ENCODE measurements at places on chromosomes 16 and 17.

DNA sequence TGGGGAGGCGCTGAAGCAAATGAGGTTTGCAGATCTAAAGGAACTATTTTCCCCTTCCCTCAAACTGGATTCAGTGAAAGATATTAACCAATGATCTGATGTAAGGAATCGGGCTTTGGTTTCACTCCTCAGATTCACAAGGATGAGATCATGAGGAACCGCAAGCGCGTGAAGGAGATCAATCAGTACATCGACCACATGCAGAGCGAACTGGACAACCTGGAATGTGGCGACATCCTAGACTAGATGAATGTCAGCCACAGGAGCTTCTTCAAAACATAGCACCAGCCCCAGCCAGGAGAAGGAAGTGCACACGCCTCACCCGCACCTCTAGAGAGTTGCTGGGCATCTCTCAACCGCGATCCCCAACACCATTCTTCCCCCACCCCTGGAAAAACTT, 22.5 kb downstream of the ATPAF2 start:
- DNase-seq: no peak

- no peak for DNase-seq
These were observed 742 bp upstream of the SLC16A13 start for GRCh38 chr17:7034955-7035590.

DNA sequence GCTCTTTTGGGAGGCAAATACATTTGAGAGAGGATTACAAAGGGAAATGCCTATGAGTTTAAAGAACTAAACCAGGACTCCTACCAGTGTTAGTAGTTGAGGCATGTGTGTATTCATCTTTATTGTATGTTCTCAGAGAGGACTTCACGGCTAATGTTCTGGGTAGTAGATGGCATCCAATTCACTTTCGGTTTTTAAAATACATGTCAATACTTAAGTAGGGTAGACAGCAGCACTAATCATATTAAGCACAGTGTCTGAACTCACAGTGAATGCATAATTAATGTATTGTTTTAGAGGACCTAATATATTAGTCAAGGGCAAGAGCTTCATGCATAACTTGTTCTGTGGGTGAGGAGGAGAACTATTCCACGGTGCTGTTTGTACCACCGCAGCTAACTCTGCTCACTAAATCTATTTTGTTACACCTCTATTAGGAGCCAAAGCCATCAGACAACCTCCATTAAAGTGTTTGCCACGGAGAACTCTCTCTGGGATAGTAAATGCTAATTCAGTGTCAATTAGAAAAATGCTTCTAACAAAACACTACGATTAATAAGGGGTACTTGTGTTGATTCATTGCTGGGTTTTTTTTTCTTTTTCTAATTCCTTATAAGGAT, 56.3 kb downstream of the COX10 start:
- DNase-seq: no peak

GRCh38 chr17:17783116-17783824, 53.5 kb downstream of the SREBF1 start:
- no peak for DNase-seq

DNA sequence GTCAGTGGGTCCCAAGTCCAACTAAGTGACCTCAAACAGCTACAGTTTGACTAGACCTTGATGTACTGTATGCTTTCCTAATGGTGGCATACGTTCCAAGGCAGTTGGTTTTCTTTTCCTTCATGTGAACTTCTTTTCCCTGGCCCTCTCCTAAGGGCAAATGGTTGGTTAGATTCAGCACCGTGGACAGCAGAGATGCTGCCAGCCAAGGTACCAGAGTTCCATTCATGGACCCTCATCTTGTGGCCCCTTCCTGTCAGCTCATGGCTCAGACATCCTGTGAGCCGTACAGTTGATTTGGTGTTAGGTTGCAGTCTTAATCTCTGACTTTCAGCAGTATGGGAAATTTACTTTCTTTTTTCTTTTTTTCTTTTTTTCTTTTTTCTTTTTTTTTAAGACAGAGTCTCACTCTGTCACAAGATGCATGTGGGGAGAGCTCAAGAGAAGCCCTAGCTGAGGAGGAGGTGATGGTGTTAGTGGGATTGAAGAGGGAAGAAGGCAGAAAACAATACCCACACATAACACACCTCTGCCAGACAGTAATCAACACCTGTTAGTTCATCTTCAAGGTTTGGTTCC, 122.4 kb downstream of the USP31 start:
- DNase-seq: peak; percentile 11

GRCh38 chr16:87342978-87343752, 26.0 kb upstream of the C16orf95 start:
- DNase-seq: no peak

DNA sequence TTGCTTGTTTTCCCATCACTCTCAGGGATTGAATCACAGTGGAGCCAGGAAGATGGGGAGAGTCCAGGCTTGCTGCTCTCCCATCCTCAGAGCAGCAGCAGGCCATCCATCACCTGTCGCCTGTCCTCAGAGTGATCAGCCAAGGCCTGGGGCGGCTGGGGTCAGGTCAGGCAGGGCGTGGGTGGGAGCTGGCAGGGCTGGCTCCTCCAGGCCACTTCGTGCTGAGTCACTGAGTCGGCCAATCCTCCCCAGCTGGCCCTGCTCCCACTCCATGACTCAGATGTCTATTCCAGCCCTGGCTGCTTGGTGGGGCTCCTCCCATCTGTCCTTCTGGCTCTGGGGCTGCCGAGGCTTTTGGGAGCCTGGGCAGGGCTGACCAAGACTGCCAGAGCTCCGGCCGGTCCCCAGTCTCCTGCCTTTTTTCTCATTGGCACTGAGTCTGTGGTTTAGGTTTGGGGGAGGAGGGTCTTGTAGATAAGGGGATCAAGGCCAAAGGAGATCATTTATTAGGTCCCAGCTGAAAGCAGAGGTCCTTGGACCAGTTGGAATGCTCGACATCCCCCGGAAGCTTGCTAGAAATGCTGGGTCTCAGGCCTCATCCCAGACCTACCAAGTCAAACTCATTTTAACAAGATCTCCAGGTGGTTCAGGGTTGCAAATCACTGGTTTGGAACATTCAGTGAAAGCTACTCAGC, 72.7 kb downstream of the ABCC1 start:
- DNase-seq: peak; percentile 95

DNA sequence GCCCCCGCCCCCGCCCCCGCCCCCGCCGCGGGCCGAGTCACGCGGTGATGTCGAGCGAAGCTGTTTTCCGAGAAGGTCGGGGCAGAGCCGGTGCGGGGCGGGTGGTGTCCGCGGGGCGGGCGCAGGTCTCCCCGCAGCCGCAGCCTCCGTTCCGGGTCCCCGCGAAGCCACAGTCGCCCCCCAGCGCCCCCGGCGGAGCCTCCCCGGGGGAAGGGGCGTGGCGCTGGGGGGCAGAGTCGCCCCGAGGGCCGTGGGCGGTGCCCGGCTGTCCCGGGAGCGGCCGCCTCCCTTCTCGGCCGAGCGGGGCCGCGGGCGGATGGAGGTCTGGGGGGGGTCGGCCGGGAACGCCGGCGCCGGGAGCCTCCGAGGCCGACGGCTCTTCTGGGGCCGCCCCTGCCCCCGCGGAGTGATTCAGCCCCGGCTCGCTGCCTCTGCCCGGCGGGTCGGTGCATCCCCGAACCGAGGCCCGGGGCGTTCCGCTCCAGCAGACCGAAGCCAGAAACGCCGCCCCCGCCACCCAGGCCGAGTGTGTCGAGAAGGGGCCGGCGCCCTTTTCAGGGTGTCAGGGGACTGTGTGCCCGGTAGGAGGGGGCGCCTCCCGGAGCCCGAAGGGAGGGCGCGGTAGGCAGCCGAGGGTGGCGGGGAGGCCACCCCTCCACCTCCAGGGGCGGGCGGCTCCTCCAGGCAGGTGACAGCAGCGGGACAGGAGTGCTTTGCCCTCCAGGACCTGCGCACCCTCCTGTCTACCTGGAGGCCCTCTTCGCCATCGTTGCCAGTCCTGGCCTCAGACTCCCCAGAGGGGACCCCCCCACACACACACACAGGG, 1.7 kb downstream of the METRNL start:
- DNase-seq: no peak

DNA sequence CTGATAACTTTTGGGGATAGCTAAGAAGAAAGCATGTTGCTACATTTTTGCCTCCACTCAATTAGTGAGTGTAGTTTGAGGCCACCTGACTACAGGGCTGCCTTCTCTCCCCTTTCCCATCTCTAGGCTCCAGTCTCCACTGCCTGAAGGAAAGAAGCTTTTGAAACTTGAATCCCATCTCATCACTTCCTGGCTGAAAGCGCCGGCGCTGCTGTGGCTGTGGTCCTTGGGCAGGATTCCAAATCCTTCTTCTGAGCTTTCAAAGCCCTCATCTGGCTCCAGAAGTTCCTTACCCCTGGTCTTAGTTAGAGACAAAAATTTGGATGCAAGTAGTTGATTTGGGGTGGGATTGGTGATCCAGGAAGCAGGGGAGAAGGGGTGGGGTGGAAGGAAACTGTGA, 119.4 kb downstream of the FOXL1 start:
- DNase-seq: no peak

GRCh38 chr17:9598661-9599060, 22.2 kb downstream of the CFAP52 start:
- DNase-seq: no peak
